Fibroblast of the aortic adventitia (primary cell): ENCODE measurements at places on chromosomes 4 and X. TPM values are rescaled to one million over a fixed set of nuclear protein-coding genes. Genes with fewer than 3 reads are reported as not detected.

COL4A6 gene
- total RNA-seq, result 1.3 and 2.2 TPM in 2 replicates

CAMK2D gene
- total RNA-seq, result 276 and 378 TPM in 2 replicates

KCND1 gene
- 0.81 and 1.4 TPM in 2 replicates for total RNA-seq

MAGEB17 gene
- not detected in 2 replicates for total RNA-seq

ZMYM3 gene
- 10.6 and 20.3 TPM in 2 replicates for total RNA-seq

SHISA3 gene
- total RNA-seq, result 2.0 and 6.0 TPM in 2 replicates

ARMCX1 gene
- total RNA-seq, result 52.0 and 104 TPM in 2 replicates

WDR44 gene
- total RNA-seq, result 20.9 and 25.3 TPM in 2 replicates

SPANXA1 gene
- not detected in 2 replicates for total RNA-seq

ARMCX2 gene
- 45.3 and 68.5 TPM in 2 replicates for total RNA-seq

RHOH gene
- not detected in 2 replicates for total RNA-seq
